Non-pigmented ciliary epithelial cell (primary cell): ENCODE measurements at places on chromosomes 7 and 10.

DNA sequence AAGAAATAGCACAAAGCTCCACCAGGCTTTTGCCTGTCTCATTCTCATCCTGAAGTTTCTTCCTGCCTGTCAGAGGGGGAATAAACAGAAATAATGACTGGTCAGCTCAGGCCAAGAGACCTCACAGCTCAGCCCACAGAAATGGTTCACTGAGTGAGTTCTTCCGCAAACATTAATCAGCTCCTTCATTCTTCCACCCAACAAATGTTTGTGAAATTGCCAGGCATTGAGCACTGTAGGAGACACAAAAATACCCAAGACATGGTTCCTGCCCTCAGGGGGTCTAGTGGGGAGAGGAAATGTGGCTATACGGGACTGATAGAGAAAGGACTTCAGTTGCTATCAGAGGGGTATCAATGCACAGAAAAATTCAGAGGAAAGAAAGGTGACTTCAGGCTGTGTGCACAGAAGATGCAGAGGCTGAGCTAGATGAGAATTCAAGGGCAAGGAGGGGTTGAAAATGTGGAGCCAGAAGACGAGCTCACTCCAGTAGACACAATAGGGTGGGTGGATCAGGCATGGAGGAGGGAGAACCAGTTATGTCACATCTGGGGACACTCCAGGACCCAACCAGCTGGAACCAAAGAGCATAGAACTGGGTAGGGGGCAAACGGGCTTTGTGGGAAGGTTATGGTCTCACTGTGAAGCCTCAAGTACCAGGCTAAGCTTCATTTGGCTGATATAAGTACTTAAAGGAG is 20.9 kb downstream of the MYOF start:
- DNase-seq = no peak

- no peak for DNase-seq
These were observed 7.0 kb downstream of the CALHM3 start for GRCh38 chr10:103472005-103472404.

DNA sequence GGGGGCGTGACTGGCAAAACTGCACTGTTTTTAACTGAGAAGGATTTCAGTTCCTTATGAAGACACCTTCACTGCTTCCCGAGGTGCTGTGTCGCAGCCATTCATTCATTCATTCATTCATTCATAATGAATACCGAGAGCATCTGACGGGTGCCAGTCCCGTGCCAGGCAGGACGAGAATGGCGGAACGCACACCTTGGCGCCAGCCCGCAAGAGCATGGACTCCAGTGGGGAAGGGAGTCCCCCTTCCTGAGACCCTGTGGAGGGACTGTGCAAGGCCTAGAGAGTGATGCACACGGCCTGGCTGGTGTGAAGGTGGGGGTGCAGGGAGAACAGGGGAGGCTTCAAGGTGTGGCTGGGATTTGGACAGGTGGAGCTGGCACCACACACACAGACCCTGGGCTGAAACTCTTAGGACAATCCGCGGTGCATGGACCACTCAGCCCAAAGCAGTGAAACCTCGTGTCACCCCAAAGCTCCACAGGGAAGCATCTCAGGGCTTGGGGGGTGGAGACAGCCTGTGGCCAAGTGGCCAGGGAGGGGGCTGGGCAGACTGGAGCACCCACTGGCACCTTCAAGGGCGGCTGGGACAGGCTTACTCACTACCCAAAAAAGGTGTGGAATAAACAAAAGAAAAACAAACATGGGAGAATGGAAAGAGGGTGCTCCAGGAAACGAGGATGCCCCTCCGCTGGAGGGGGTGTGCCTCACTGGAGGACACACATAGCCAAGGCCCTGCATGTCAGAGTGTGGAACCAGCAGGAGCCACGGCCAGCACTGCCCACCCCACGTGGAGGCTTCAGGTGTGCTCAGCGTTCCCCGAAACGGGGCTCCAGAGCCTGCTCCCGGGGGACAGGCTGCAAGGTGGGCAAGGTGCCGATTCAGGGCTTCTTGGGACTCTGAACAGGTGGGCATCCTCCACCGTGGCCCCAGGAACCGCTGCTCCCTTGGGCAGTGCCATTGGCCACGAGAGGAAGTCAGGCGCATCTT is 37.7 kb downstream of the EBF3 start:
- DNase-seq = no peak

- DNase-seq = no peak
These were observed 79.9 kb downstream of the GPR26 start for GRCh38 chr10:123746061-123746460.

DNA sequence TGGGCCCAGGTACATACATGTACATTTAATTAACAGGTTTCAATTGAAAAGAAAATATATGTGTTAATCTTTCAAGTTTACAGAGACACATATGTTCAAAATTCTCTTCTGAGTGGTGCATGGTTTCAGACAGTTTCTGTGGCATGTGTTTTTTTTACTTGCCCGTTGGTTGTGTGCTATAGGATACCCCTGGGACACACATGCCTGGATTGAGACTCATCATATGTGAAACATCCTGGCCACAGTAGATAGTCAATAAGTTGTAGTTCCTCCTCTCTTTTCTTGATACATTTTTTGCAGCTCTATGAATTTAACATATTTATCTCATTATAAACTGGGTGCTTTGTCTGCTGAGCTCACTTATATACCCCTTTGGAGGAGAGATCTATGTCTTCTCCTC is 207.8 kb upstream of the CTBP2 start:
- no peak for DNase-seq

DNA sequence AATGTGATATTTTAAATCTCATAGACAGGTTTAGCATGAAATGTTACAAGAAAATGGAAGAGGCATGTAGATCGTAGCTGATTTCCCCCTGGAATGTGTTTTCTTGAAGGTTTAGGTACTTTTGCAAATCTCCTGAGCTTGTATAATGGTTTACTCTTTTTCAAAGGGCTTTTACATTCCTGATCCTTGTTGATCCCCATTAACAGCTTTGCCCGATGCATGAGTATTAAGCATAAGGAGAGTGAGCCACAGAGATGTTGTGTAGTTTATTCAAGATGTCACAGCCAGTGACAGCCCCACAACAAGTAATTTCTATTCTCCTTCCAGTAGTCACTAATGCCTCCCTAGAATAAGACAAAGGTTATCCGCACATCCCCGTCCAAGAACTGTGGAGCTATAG is 103.7 kb downstream of the SKIDA1 start:
- DNase-seq = no peak

- no peak for DNase-seq
These were observed 545 bp upstream of the COMTD1 start for GRCh38 chr10:75236178-75236825.

DNA sequence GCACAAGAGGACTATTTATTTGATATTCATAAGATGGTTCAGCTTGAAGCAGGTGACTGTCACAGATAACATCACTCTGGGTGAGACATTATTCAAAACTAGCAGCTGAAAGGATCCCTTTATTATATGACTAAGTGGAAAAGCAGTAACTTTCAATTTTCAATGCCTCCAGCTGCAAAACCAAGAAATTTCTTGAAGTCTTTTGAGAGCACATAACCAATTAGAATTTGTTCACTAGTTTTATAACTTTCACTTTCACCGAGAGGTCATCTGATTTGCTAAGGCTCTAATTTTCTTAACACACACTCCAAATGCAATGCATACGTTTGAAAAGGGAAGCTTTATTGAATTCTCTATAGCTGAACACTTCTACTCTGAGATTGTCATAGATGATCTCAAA is 88.6 kb upstream of the KLF14 start:
- DNase-seq = no peak

GRCh38 chr10:71740069-71740653 is 20.6 kb upstream of the C10orf105 start:
- peak; percentile 36 for DNase-seq

DNA sequence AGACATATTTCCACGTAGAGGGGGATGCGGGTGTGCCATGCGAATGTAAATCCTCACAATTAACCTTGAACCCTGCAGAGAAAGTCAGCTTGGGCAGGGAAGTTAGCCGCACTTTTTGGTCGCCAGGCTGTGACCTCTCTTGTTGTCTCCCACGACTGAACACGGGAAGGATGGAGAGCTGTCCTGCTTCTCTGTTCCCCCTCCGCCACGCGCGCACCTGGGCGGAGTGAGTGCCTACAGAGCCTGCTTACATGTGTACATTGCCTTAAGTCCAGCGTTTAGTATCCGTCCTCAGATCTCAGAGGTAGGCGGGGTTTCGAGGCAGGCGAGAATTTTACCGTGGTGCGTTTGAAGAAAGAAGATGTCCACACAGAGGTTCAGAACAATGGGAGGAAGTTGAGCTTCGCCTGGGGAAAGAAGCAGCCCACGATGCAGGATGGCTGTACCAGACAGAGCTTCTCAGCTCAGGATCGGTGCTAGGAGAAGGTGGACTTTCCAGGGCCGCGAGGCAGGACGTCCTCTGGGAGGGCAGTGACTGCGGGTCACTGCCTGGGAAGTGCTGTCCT is 482 bp upstream of the ERCC6 start:
- DNase-seq = no peak

GRCh38 chr10:110643653-110644597 is at the start of gene RBM20:
TSS of gene RBM20 (plus strand) at chr10:110644336. CDS start at chr10:110644455, 119 bp downstream.
- no peak for DNase-seq

DNA sequence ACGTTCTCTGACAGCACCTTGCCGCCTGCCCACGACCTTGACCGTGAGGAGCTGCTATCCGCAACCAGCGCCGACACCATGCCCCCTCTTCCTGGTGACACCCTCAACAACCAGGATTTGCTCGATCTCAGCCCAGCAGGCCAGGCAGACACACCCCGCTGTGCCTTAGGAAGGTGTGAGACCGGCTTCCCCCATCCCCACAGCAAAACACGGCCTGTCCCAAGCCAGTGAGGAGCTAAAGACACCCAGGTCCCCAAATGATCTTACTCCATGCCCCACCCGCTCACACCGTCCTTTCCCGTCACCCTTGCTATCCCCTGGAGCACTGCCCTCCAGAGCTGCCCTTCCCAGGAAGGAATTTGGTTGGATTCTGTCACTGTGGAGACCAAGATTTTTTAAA is 21.3 kb upstream of the TTYH3 start:
- no peak for DNase-seq

DNA sequence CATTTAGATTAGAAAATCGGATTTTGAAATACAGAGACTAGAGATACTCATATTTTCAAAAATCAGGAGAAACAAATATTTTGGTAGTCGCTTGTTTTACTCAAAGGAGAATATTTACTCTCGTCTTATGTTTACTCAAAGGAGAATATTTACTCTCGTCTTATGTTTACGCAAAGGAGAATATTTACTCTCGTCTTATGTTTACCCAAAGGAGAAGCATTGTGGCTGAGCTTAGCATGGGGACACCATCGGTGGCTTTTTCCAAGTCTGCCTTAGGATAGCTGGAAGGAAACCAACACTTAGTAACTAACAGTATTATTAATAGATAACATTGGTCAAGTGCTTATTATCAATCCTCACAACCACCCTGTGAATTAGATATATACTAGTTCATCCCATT is 71.8 kb downstream of the SNX10 start:
- no peak for DNase-seq

GRCh38 chr7:79692015-79692414 is 238.5 kb upstream of the MAGI2 start:
- peak; percentile 80 for DNase-seq

GRCh38 chr7:131720703-131721102 is 164.3 kb upstream of the PODXL start:
- no peak for DNase-seq

- no peak for DNase-seq
These were observed 376.9 kb upstream of the MGMT start for GRCh38 chr10:129090165-129090564.

DNA sequence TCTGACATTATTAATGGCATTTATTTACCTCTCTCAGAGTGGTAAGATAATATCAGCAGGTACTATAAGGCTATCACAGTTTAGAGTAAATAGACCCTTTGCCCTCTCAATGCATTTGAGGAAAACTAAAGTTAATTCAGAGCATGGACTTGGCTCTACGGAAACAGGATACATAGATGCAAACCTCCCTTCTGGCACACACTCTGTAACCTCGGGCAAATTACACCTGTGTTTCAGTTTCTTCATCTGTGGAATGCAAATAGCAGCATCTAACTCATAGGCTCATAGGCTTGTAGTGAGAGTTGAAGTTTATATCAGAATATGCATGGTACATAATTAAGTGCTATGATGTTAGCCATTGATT is 5.6 kb downstream of the RAPGEF5 start:
- DNase-seq = no peak

GRCh38 chr10:38003588-38003987 is 6.9 kb upstream of the ZNF33A start:
- no peak for DNase-seq

GRCh38 chr7:117169907-117170306 is 153.0 kb downstream of the WNT2 start:
- no peak for DNase-seq

DNA sequence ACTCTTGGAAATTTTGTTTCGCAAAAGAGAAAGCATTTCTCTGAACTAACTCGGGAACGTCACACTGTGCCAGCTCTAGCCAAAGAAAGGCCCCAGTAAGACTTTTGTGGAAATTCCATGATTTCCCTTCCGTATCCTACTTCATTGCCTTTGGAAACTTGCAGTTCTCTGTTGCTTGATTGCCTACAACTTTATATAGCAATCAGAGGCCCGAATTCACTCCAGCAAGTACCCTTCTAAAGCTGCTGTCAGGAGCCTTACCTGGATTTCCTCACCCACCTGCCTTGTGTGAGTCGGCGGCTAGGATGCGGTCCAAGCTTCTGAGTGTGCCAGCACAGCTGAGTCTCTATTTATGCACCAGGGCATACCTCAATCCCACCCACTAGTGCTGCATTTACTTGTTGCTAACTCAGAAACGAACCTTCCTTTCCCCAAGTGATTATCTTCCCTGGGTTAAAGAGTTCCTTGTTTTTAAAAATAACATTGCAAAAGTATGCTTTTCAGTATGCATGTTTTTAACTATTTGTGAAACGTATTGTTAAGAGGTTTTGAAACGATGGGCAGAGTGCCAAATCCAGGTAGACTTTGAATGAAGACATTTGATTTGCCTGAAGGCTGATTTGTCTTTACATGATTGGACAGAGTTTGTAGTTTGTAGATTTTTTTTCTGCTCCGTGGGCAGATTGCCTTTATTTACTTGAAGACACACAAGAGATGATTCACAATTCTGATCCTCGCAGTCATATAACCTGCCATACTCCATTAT is at the start of gene AGR2:
Gene AGR2, minus strand, starts transcription at position 326 of the 766 bp plus-strand sequence. CDS start 3,203 bp downstream, outside the sequence.
- DNase-seq = no peak

- DNase-seq = no peak
These were observed 149.5 kb downstream of the SFMBT2 start for GRCh38 chr10:7261351-7261750.

GRCh38 chr10:125054669-125055268 is 105.6 kb downstream of the CTBP2 start:
- no peak for DNase-seq
